Muscle of leg (tissue), 16 donors: ENCODE measurements at places on chromosomes 4 and X.

DNA sequence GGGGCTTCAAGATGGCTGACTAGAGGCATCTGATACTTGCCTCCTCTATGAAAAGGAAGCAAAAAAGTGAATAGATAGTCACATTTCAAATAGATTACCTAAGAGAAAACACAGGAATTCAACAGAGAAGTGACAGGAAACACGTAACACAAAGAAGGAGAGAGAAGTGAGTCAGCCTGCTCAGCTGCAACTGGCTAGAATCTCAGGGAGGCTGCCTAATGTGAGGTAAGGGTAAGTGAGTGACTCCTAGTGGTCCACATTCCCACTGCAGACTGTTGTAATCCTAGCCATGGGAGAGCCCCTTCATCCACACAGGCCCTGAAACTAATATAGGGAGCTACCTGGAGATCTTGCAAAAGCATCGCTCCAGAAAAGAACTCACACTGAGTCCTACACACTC is 179.2 kb downstream of the SLC7A11 start:
- H3K27ac ChIP-seq = no peak overlapping the region
- no peaks in the 10 kb centered on the region for H3K27me3 ChIP-seq
- no peak for DNase-seq
- H3K36me3 ChIP-seq = no peaks in the 10 kb centered on the region
- H3K4me3 ChIP-seq = no peak overlapping the region

DNA sequence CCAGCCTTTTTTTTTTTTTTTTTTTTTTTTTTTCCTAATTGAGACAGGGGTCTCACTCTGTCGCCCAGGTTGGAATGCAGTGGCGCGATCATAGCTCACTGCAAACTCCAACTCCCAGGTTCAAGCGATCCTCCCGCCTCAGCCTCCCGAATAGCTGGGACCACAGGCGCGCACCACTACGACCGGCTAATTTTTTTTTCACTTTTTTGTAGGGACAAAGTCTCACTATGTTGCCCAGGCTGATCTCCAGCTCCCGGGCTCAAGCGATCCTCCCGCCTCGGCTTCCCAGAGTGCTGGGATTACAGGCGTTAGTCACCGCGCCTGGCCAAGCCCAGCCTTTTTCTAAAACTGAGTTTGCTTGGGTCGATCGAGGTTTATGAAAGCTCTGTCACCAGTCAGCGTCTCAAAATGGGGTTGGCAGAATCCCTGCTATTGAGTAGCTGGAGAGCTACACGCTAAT is 1.3 kb upstream of the OTUD5 start:
- peak; percentile 66 for DNase-seq
- H3K4me3 ChIP-seq = peak overlapping the region; percentile 55
- H3K27ac ChIP-seq = peak overlapping the region; percentile 95
- H3K4me1 ChIP-seq = peaks cover 20% of the 10 kb centered on the region
- peaks cover 23% of the 10 kb centered on the region for H3K36me3 ChIP-seq

DNA sequence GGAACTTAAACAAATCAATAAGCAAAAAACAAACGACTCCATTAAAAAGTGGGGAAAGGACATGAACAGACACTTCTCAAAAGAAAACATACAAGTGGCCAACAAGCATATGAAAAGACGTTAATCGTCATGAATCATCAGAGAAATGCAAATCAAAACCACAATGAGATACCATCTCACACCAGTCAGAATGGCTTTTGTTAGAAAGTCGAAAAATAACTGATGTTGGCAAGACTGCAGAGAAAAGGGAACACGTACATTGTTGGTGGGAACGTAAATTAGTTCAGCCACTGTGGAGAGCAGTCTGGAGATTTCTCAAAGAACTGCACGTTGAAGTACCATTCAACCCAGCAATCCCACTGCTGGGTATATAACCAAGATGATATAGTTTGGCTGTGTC is 23.7 kb downstream of the NEUROG2 start:
- no peak for DNase-seq
- H3K27ac ChIP-seq = no peak overlapping the region
- H3K4me1 ChIP-seq = no peaks in the 10 kb centered on the region
- no peak overlapping the region for H3K4me3 ChIP-seq
- no peaks in the 10 kb centered on the region for H3K27me3 ChIP-seq

- H3K27ac ChIP-seq = no peak overlapping the region
- H3K4me1 ChIP-seq = no peaks in the 10 kb centered on the region
- no peak overlapping the region for H3K4me3 ChIP-seq
- no peaks in the 10 kb centered on the region for H3K27me3 ChIP-seq
- DNase-seq = no peak
These were observed 21.3 kb upstream of the BMP2K start for GRCh38 chr4:78754872-78755271.

DNA sequence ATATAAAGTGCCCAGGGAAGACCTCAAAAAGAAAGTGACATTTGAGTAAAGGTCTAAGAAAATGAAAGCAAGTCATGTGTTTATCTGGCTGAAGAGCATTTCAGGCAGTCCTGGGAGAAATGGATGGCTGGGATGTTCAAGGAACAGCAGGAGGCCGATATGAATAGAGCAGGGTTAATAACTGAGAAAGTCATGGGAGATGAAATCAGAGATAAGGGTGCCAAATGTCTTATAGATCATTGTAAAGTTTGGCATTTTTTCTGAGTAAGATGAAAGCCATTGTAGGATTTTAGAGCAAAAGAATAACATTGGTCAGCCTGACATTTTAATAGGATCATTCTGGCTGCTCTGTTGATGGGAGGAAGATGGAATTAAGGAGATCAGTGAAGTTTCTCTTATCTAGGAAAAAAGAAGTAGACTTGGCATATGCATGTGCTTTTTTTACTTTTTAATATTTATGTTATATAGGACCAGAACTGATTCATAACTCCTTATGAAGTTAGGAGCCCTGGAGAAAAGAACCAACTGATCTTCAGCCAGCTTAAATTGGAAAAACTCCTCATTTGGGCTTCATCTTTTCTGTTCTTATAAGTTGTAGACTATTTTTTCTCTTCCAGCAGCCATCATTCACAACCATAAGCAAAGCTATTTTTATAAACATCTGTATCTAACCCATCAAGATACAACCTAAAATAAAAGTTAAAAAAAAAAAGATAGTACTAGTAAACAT is 18.6 kb downstream of the AIMP1 start:
- no peaks in the 10 kb centered on the region for H3K27me3 ChIP-seq
- no peak overlapping the region for H3K27ac ChIP-seq
- H3K36me3 ChIP-seq = peaks cover 34% of the 10 kb centered on the region
- peak; percentile 59 for DNase-seq

DNA sequence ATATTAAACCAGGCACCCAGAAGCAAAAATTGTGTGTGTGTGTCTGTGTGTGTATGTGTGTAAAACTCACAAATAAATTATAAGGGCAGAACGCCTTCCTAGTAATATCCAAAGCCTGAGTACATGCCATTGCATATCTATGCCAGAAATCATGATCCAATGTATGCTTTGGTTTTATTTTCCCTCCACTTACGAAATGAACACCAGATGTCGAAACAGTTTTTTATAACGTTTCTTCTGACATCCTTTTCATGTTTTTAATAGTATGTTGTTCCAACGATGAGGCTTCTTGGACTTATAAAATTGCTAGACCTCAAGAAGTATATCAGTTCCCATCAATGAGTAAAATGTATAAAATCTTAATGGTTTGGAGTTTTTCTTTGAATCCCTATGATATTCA is 55.4 kb downstream of the KCNIP4 start:
- H3K27me3 ChIP-seq = no peaks in the 10 kb centered on the region
- peak; percentile 39 for DNase-seq
- no peaks in the 10 kb centered on the region for H3K4me1 ChIP-seq
- no peak overlapping the region for H3K27ac ChIP-seq
- no peak overlapping the region for H3K4me3 ChIP-seq

- H3K36me3 ChIP-seq = no peaks in the 10 kb centered on the region
- DNase-seq = no peak
- no peaks in the 10 kb centered on the region for H3K4me1 ChIP-seq
- no peak overlapping the region for H3K27ac ChIP-seq
- H3K4me3 ChIP-seq = no peak overlapping the region
- no peaks in the 10 kb centered on the region for H3K27me3 ChIP-seq
These were observed 223.8 kb upstream of the TAPT1 start for GRCh38 chr4:16450031-16450430.

GRCh38 chrX:31038575-31039326 is 33.1 kb downstream of the FTHL17 start:
- H3K4me3 ChIP-seq = no peak overlapping the region
- H3K36me3 ChIP-seq = no peaks in the 10 kb centered on the region
- peak; percentile 74 for DNase-seq
- peaks cover 3% of the 10 kb centered on the region for H3K27me3 ChIP-seq

- H3K27ac ChIP-seq = no peak overlapping the region
- H3K4me3 ChIP-seq = no peak overlapping the region
- no peaks in the 10 kb centered on the region for H3K4me1 ChIP-seq
These were observed 53.7 kb downstream of the SMIM31 start for GRCh38 chr4:164807611-164808010.

GRCh38 chrX:71652405-71652804 is 14.9 kb upstream of the LOC101059915 start:
- H3K36me3 ChIP-seq = no peaks in the 10 kb centered on the region
- H3K4me1 ChIP-seq = no peaks in the 10 kb centered on the region
- H3K27ac ChIP-seq = no peak overlapping the region

DNA sequence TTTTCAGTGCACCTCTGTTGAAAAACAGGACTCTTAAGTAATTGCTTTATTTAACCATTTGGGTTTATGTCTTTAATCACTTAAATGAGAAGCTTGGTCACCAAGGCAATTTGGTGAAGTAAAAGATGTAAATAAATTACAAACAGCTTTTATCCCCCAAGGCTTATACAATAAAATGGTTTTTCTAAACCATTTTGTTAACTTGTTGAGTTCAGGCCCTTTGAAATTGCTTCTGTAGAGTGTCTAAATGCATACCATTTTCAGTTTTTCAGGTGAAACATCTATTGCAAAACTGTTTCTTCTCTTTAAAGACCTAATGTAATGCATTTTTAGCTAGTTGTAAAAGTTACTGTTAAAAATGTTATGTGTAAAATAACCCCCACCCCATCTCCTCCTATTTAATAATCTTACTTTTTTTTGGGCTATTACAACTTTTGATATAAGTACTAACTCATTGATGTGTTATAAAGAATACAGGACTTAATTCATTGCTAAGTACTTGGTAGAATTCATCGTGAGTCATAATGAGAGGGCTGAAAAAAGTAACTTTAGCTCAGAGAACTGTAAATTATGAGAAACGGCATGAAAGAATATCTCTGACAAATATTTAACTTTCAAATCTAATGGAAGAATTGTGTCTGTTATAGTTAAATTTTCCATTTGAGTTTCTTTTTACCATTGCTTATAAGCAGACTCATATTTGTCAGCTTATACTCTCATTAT is 4.5 kb downstream of the RAPGEF2 start:
- H3K4me3 ChIP-seq = no peak overlapping the region
- no peak overlapping the region for H3K27ac ChIP-seq
- DNase-seq = no peak
- peaks cover 11% of the 10 kb centered on the region for H3K4me1 ChIP-seq
- peaks cover 2% of the 10 kb centered on the region for H3K27me3 ChIP-seq

GRCh38 chrX:103464774-103465117 is 54.5 kb downstream of the RAB40A start:
- peak overlapping the region; percentile 16 for H3K4me3 ChIP-seq
- peaks cover 5% of the 10 kb centered on the region for H3K27me3 ChIP-seq
- no peaks in the 10 kb centered on the region for H3K4me1 ChIP-seq
- DNase-seq = peak; percentile 83
- H3K36me3 ChIP-seq = no peaks in the 10 kb centered on the region

DNA sequence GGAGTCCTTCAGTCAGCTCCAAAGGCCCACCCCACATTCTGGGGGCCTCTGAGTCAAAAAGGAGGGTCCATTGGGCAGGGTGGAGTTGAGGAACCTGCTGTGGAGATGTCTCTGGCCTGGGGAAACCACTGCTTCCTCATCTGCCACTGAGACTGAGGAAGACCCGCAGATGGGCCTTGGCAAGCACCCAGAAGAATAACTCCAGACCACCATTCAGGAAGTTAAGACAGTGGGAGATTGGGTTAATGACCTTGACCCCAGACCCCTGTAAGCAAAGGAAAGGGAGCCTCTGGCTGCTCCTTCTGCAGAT is 8.1 kb upstream of the HSD17B10 start:
- H3K27ac ChIP-seq = no peak overlapping the region
- no peaks in the 10 kb centered on the region for H3K36me3 ChIP-seq
- H3K4me1 ChIP-seq = peaks cover 18% of the 10 kb centered on the region
- no peak for DNase-seq
- H3K4me3 ChIP-seq = no peak overlapping the region

DNA sequence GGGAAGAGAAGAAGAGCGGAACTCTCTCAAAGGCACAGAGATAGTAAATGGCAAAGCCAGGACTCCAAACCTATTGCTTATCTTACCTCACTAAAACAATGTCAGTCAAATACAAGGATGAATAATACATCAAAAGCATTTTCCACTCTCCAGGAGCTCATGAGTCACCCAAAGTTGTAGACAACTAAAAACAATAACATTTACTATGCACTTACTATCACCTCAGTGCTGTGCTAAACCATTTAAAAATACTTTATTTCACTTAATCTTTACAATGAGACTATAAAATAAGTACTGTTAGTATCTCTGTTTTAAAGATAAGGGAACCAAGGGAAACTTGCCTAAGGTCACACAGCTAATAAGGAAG is 163.2 kb upstream of the SPANXC start:
- no peaks in the 10 kb centered on the region for H3K36me3 ChIP-seq
- H3K27me3 ChIP-seq = peaks cover 3% of the 10 kb centered on the region
- no peak for DNase-seq
- H3K27ac ChIP-seq = no peak overlapping the region
- H3K4me1 ChIP-seq = no peaks in the 10 kb centered on the region
